CD14-positive monocyte (primary cell): ENCODE measurements at places on chromosomes 5 and 9.

DNA sequence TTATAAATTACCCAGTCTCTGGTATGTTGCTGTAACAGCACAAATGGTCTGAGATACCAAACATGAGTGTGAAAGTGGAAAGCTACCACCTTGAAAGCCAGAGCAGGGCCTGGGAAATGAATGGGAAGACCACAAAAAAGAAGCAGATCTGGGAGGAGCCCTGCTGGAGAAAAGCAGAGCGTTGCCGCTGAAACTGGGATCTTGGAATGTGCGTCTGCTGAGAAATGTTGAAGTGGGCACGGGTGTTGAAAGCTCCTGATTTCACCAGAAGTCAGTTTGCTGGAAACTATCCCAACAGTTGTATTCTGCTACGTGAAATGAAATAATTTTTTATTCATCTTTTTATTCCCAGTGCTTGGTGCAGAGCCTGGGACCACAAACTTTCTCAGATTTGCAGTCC lies 40.0 kb downstream of the NUDT12 start:
- DNase-seq = no peak

DNA sequence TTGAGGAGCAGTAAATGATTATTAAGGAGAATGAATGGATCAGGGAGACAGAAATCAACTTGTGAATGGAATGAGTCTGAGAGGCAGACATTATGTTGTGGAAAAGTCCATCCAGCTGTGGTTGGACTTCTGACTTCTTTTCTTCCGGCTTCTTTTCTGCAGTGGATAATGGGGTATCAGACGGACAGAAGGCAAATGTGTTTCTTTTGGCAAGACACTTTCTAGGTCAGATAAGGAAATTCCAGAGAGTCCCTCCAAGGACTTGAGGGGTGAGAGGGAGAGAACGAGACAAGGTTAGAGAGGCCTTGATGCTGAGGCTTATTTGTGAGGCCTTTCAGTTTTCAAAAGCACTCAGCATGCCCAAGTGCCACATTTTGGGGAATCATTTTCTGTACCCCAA lies 17.1 kb upstream of the GRHPR start:
- DNase-seq = no peak

DNA sequence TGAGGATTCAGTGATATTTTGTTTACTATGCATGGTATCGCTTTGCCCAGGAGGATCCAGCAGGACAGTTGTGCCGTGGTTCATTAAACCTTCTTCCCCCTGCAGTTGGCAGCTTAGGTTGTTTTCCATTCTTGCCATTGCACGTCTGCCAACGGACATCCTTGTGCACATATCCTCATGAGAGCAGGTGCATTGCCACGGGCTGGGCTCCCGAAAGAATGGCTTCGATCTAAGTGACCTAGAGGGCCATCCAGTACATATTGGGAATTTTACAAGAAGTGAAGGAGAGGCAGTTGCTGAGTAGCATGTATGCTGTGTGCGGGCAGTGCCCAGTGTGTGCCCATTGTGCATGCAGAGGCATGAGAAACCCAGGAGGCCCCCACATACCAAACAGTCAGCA lies 22.1 kb downstream of the HRH2 start:
- DNase-seq = no peak

- DNase-seq = no peak
Observed at GRCh38 chr9:80691229-80691628, 998.1 kb downstream of the TLE1 start.

DNA sequence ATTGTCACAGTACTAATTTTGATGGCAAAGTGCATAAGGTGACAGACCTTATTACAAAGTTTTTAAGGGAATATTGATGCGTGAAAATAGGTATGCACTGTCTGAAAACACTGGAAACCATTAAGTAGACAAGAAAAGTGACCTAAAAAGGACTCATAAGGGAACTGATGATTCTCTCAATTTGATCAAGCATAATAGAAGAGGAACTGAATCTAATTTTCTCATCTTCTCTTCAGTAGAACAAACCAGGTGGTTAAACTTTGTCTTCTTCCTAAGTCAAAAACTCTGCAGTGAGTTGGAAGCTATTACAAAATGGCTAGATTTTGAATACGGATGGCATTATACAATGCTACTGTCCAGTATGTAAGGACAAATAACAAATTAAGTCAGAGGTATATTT lies 53.4 kb downstream of the RNF145 start:
- DNase-seq = no peak

GRCh38 chr5:178439493-178440180 lies 150.6 kb downstream of the COL23A1 start:
- DNase-seq = no peak

DNA sequence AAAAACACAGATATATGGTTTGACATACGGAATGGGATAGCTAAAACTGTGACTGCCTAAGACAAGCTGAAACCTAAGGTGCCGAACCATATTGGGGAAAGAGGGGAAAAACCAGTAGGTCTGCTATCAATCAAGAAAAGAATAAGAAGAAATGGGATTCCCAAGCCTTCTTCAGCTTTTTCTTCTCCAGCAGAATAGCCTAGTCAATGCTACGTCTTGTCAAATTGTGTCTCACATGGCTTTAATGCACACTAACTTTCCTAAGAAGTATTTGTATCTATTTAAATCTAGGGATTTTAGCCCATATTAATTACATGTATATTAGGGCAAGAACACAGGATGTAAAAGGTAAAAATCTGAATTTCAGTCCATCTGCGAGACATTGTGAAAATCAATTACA lies 797 bp upstream of the FBXO38 start:
- DNase-seq = no peak

- no peak for DNase-seq
Observed at GRCh38 chr5:172692981-172693380, 51.9 kb downstream of the NEURL1B start.

GRCh38 chr5:14726066-14726838 lies 61.7 kb downstream of the OTULIN start:
- DNase-seq = no peak

DNA sequence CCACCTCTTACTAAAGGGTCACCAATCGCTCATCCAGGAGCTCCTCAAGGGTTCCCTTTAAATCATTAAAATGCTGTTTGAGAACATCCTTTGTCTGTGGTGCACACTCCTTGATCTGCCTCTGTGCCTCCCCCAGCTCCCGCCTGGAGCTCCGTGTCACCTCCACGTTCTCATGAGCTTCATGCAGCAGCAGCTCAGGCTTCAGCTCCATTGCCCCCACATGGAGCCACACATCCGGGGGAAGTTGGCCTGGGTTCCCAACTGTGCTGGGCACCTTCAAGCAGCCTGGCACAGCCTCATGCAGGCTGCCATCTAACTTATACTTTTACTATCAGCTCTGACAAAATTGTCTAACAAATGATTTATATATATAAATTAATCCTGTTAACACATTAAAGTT lies 585.8 kb upstream of the FAM174A start:
- DNase-seq = no peak

DNA sequence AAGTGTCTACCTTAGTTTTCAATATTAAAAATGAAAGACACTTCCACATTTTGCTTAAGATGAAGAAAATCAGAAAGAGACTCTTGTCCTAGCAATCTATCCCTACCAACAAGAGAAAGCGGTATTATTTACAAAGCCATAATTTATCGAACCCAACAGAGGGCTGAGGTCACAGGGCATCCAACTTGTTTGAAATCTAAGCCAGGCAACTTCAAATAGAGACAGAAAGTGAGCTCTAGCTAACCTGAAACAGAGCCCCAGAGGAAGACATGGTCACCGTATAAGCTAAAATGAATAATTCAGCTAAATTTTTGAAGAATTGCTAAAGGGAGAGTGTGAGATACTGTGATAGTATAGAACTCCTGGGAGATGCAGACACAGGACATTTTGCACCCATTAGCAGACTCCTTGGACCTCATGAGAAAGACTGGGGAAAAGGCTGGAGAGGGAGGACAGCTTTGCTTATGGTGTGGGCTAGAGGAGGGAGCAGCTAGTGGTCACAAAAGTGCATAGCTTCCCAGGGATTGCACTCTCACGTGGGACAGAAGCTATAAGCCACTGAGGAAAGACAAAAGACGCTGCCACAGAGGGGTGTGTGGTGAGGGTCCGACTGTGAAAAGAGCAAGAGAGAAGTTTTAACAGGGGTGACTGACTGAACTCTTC lies 624.2 kb upstream of the GRIN3A start:
- DNase-seq = no peak

GRCh38 chr9:99916650-99917049 lies 10.2 kb downstream of the STX17 start:
- DNase-seq = no peak

DNA sequence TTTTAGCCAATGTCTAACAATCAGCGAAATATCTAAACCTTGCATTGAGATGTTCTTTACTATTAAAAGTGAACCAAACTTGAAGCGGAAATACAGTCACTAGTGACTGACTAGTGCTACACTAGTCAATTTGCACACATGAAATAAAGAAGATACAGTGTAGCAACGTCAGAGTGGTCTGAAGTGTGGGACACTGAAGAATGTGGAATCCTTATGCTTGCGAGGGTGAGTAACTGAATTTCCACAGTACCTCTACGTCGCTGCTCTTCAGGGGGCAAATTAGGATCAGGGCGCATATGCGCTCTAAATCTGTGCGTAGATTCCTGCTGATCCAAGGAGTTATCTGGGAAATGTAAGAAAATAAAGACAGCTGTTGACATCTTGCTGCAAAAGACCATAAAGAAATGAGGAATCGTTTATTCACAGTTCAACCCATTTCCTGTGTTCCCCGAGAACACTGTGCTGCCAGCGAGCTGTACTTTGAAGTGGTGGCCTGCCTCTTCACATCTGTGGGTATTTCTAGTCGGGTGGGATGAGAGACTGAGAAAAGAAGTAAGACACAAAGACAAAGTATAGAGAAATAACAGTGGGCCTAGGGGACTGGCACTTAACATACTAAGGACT lies 39.8 kb upstream of the FLT4 start:
- DNase-seq = no peak

GRCh38 chr5:1593903-1594356 lies 70.2 kb upstream of the LPCAT1 start:
- no peak for DNase-seq

DNA sequence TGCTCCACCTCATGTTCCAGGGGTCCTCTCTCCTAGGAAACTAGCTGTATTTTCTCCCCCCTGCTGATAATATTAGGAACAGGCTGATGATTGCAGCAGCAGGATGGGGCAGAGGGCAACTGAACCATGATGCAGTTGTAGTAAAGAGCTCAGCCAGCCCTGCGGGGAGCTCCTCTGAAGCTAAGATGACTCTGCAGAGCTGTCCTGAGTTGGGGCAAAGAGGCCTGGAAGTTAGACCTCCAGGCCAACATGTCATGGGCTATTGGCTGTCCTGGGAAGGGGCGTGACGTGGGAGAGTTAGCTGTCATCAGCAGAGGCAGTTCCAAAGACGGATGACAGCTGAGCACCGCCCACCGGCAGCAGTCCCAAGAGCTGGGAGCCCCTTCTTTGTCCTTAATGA lies 6.6 kb upstream of the FBP1 start:
- no peak for DNase-seq

- DNase-seq = no peak
Observed at GRCh38 chr9:3043369-3043768, 199.5 kb upstream of the PUM3 start.

DNA sequence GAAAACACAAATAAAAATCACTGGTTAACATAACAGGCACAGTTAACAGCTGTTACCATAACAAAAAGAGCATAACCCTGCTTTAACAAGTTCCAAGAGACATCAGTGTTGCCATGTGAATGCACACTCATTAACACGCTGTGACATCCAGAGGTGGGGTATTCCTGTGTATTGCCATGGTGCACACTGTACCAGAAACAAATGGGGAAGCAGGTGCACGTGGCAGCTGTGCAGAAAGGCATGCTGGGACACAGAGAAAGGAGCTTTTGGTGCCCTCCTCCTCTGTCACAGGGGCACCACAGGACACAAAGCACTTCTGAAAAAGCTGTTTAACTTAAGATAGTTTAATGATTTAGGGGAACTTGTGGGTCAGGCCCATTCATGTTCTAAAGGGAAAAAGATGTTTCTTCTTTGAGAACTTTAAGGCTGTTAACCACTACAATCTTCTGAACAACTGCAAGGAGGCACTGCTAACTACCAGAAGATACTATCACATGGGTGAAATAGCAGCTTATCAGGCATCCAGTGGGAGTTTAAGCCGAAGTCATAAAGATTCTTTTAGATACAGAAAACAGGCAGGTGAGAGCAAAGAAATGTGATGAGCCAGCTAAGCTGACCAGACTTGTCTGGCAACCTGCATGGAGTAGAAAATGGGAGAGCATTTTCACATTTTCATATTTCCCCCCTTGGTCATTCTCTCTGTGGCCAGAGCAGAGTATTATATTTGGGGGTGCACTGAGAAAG lies 56.4 kb upstream of the GOLPH3 start:
- DNase-seq = peak; percentile 30

- DNase-seq = no peak
Observed at GRCh38 chr5:148729182-148729581, 74.9 kb upstream of the HTR4 start.

DNA sequence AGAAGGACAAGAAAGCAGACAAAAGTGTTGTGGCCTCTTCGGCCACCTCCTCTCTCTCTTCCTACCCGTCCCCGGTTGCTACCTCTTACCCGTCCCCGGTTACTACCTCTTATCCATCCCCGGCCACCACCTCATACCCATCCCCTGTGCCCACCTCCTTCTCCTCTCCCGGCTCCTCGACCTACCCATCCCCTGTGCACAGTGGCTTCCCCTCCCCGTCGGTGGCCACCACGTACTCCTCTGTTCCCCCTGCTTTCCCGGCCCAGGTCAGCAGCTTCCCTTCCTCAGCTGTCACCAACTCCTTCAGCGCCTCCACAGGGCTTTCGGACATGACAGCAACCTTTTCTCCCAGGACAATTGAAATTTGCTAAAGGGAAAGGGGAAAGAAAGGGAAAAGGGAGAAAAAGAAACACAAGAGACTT lies 2.4 kb downstream of the EGR1 start:
- DNase-seq = no peak

DNA sequence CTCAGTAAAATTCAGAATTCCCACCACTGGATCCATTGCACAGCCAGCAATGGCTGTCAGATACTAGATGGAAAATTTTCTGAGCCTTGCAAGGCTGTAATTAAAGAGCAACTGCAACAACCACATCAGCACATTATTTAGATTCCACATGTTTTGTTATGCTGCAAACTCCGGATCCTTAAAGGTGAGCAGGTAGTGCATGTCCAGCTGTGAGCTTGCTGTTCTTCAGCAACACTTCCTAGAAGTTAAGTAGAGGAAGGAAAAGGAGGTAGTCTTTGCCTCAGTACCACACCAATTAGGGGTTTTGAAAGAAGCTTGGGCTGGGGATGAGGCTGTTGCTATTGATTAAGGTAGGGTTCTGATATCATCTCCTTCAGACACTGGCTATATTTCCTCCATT lies 144.3 kb downstream of the AUH start:
- DNase-seq = no peak
